Hair follicular keratinocyte (primary cell): ENCODE measurements at places on chromosomes 2 and 18. TPM values are rescaled to one million over a fixed set of nuclear protein-coding genes. Genes with fewer than 3 reads are reported as not detected.

Gene COLEC11
- 0.31 TPM in 1 of 2 replicates, not detected in the other for total RNA-seq

Gene MC5R
- total RNA-seq = not detected in 2 replicates

Gene IL1A
- total RNA-seq = 305 and 483 TPM in 2 replicates

Gene TMEM169
- total RNA-seq = under 0.01 and 0.08 TPM in 2 replicates
